ENCODE measurements at places on chromosomes 16 and 17. TPM values are rescaled to one million over a fixed set of nuclear protein-coding genes. Genes with fewer than 3 reads are reported as not detected.

- peaks cover 8% of the 10 kb centered on the region for H3K36me3 ChIP-seq
- no peak for DNase-seq
- H3K27me3 ChIP-seq = no peaks in the 10 kb centered on the region
- no peak overlapping the region for H3K27ac ChIP-seq
Observed at GRCh38 chr17:80709090-80709695, 164.6 kb downstream of the RPTOR start.

Gene HBQ1
- 6.4 TPM for total RNA-seq

Gene KRT33B
- total RNA-seq = not detected

- H3K4me3 ChIP-seq = no peak overlapping the region
- peaks cover 38% of the 10 kb centered on the region for H3K4me1 ChIP-seq
- H3K36me3 ChIP-seq = no peaks in the 10 kb centered on the region
Observed at GRCh38 chr16:89484923-89485679, 5.3 kb downstream of the ANKRD11 start.

Gene CCL2
- 15.6 TPM for total RNA-seq
